ENCODE measurements at places on chromosomes 2 and 18. TPM values are rescaled to one million over a fixed set of nuclear protein-coding genes. Genes with fewer than 3 reads are reported as not detected.

COLEC12 gene
- not detected for total RNA-seq

DNA sequence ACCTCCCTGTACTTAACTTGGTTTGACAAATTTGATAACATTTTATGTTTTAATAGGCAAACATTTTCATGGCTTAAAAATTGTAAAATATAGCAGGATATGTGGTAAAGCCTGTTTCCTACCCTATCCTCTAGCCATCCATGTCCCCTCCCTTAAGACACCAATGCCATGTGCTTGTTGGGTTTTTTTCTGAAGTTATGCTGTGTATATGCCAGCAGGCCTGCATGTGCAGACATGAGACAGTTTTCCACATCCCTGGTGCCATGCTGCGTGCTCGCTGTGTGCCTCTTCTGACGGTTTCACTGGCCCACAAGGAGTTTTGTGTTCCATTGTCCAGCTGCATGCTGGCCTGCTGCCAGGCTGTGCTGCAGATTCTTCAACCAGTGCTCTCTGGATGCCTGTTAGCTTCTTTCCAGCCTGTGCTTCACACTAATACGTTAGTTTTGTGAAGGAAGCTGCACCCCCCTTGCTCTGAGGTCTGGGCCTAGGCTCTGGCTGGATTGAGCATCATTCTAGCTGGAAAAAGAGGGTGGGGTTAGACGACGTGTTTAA is 16.9 kb downstream of the INPP4A start:
- H3K4me1 ChIP-seq = peaks cover 76% of the 10 kb centered on the region
- DNase-seq = no peak
- no peak overlapping the region for H3K4me3 ChIP-seq
- H3K27me3 ChIP-seq = no peaks in the 10 kb centered on the region
- H3K36me3 ChIP-seq = no peaks in the 10 kb centered on the region
- peak overlapping the region; percentile 60 for H3K27ac ChIP-seq

DNA sequence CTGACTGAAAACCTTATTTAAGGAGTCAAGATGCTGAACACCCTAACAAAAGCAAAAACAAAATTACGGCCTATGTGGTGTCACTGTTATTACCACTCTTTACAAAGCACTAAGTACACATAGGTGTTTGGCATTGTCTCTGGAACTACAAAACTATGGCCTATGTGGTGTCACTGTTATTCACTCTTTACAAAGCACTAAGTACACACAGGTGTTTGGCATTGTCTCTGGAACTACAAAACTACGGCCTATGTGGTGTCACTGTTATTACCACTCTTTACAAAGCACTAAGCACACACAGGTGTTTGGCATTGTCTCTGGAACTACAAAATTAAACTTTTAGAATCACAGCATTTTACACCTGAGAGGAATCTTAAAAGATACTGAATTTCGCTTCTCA is 47.4 kb downstream of the SLC35F5 start:
- H3K4me1 ChIP-seq = no peaks in the 10 kb centered on the region
- DNase-seq = no peak
- H3K27me3 ChIP-seq = no peaks in the 10 kb centered on the region
- H3K36me3 ChIP-seq = peaks cover 8% of the 10 kb centered on the region
- no peak overlapping the region for H3K4me3 ChIP-seq

GRCh38 chr18:809985-810642 is 1.9 kb downstream of the YES1 start:
- no peak overlapping the region for H3K4me3 ChIP-seq
- H3K4me1 ChIP-seq = peaks cover 29% of the 10 kb centered on the region
- no peak overlapping the region for H3K27ac ChIP-seq
- peaks cover 53% of the 10 kb centered on the region for H3K27me3 ChIP-seq

GRCh38 chr2:232345251-232345650 is 33.3 kb upstream of the ALPP start:
- H3K4me1 ChIP-seq = no peaks in the 10 kb centered on the region
- DNase-seq = no peak
- peaks cover 14% of the 10 kb centered on the region for H3K27me3 ChIP-seq

- H3K4me3 ChIP-seq = no peak overlapping the region
- no peaks in the 10 kb centered on the region for H3K27me3 ChIP-seq
- H3K27ac ChIP-seq = no peak overlapping the region
- no peaks in the 10 kb centered on the region for H3K36me3 ChIP-seq
- H3K4me1 ChIP-seq = no peaks in the 10 kb centered on the region
These were observed 182.0 kb upstream of the SP5 start for GRCh38 chr2:170533156-170533555.

DNA sequence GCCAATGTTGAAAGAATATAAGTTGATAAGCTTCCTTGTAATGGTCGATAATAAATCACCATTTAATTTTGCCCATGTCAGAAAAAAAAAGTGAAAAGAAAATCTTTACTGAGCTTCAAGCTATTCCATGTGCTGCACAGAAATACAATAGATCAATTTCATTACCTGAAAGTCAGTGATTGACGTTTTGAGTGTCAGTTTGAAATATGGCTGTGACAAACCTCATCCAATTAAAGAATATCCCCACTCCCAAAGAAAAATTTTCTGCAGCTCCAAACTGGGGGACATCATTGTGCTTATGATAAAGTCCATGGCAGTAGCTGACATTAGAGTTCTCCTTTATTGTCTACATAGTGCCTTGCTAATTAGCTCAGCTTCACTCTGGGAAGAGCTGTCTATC is 184.8 kb upstream of the RPRM start:
- H3K4me3 ChIP-seq = no peak overlapping the region
- no peak for DNase-seq
- H3K4me1 ChIP-seq = no peaks in the 10 kb centered on the region
- no peak overlapping the region for H3K27ac ChIP-seq

- H3K36me3 ChIP-seq = no peaks in the 10 kb centered on the region
- H3K4me3 ChIP-seq = no peak overlapping the region
- peaks cover 39% of the 10 kb centered on the region for H3K4me1 ChIP-seq
- H3K27ac ChIP-seq = no peak overlapping the region
These were observed 232.2 kb downstream of the SETBP1 start for GRCh38 chr18:44912740-44913478.

DNA sequence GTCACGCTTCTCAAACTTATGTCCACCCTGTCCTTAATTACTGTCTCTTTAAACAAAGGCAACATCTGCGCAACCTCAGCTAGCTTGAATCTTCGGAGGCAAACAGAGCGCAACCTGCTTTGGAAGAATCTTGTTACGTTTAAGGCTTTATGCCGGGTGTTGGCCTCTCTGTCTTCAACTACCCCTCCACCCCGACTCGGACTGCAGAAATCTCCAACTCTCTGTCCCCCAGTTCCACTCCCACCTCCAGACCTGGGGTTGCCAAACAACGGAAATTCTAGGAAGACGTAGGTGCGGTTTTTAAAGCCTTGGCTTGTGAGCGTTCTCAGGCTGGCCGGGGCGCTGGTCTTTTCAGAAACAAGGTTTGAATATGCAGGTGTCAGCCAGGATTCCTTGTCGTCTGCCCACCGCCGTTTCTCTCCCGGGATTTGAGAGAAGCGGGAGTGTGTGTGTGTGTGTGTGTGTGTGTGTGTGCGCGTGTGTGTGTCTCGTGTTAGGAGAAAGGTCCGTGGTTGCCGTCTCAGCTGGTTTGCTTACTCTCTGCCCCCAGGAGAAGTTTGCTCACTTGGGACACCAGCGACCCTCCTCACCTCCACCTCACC is 1.1 kb upstream of the ONECUT2 start:
- peak; percentile 35 for DNase-seq
- peak overlapping the region; percentile 40 for H3K4me3 ChIP-seq
- H3K4me1 ChIP-seq = peaks cover 51% of the 10 kb centered on the region
- H3K36me3 ChIP-seq = no peaks in the 10 kb centered on the region

DNA sequence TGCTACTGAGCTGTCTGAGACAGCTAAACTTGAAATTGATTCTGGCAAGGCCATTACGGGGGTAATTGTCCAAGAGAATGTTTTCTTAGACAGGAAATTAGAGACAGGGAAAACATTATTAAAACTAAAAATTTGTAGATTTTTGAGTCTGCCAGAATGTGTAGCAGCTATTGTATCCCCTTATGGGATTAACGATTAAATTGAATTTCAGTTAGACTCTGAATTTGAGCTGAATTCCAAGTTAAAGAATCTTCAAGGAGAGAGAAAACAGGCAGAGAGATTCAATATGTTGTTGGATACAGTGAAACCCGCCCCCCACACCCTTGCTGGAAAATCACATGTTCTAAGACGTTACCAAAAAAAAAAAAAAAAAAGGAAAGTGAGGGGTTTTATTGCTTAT is 32.7 kb upstream of the CCDC68 start:
- H3K4me1 ChIP-seq = no peaks in the 10 kb centered on the region
- no peaks in the 10 kb centered on the region for H3K36me3 ChIP-seq

CDK5R2 gene
- total RNA-seq = 0.12 TPM

PSD4 gene
- 203 TPM for total RNA-seq

- H3K4me3 ChIP-seq = no peak overlapping the region
- H3K36me3 ChIP-seq = no peaks in the 10 kb centered on the region
- H3K27me3 ChIP-seq = no peaks in the 10 kb centered on the region
- H3K27ac ChIP-seq = no peak overlapping the region
- no peaks in the 10 kb centered on the region for H3K4me1 ChIP-seq
These were observed 153.9 kb upstream of the SOX11 start for GRCh38 chr2:5538313-5538712.

DNA sequence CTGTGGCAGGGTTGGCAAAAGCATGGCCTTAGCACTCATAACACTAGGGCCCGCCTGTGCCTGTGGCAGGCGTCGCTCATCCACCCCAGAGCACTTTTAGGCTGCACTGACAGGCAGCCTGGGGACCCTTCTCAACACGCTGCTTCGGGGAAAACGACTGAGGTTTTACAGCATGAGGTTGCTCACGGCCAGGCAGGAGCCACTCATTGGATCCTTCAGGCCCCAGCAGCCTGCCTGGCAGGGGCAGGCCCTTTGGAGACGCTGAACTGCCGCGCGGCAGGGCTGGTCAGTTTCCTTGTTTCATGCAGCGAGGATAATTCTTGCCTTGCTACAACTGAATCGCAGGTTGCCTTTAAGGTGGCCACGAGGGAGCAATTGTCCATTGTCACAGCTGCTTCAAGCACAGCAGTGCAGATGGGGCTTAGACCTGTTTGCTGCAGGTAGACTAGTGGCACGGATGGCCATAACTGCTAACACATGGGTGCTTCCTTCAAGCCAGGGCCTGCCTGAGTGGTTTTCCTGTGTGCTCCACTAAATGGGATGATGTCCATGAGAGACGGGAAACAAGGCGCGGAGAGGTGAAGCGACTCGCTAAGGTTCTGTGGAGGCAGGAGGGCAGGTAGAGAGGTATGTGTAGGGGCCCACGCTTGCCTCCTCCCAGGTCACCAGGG is 49.9 kb upstream of the HS6ST1 start:
- no peak overlapping the region for H3K4me3 ChIP-seq
- no peaks in the 10 kb centered on the region for H3K36me3 ChIP-seq
- H3K27me3 ChIP-seq = no peaks in the 10 kb centered on the region
- DNase-seq = no peak

- no peak overlapping the region for H3K4me3 ChIP-seq
- H3K4me1 ChIP-seq = no peaks in the 10 kb centered on the region
- DNase-seq = no peak
- no peaks in the 10 kb centered on the region for H3K36me3 ChIP-seq
- no peaks in the 10 kb centered on the region for H3K27me3 ChIP-seq
These were observed 772.0 kb downstream of the CNTNAP5 start for GRCh38 chr2:124797049-124797448.

TFCP2L1 gene
- total RNA-seq = 0.05 TPM

- DNase-seq = no peak
- H3K27me3 ChIP-seq = no peaks in the 10 kb centered on the region
- no peaks in the 10 kb centered on the region for H3K36me3 ChIP-seq
- H3K4me1 ChIP-seq = no peaks in the 10 kb centered on the region
These were observed 135.4 kb upstream of the HDAC4 start for GRCh38 chr2:239536186-239536585.

- H3K4me1 ChIP-seq = no peaks in the 10 kb centered on the region
- H3K27me3 ChIP-seq = no peaks in the 10 kb centered on the region
- no peak overlapping the region for H3K4me3 ChIP-seq
- no peak for DNase-seq
- H3K27ac ChIP-seq = no peak overlapping the region
These were observed 99.7 kb upstream of the ODC1 start for GRCh38 chr2:10547663-10548376.

CROCC2 gene
- not detected for total RNA-seq

GRCh38 chr2:212538305-212539071 is at the start of gene ERBB4:
TSS of gene ERBB4 (minus strand) at chr2:212538802. CDS start at chr2:212538530, 272 bp downstream.
- no peak within 1 kb of the TSS for H3K4me3 ChIP-seq
- H3K27ac ChIP-seq = no peak within 1 kb of the TSS
- DNase-seq = peak; percentile 5
- H3K4me1 ChIP-seq = peaks cover 18% of the 10 kb centered on the region
- H3K27me3 ChIP-seq = peaks cover 27% of the 10 kb centered on the region

PROM2 gene
- total RNA-seq = 0.85 TPM

All from B cell (primary cell).